Stimulated activated CD4-positive, alpha-beta T cell treated with anti-CD3 and anti-CD28 coated beads, Interleukin-1b, Interleukin-23, amount 100 ng/mL, for 24 hours (primary cell): ENCODE measurements at places on chromosomes 11 and 22.

- no peak for DNase-seq
These were observed 1.9 kb upstream of the RDX start for GRCh38 chr11:110298301-110298765.

DNA sequence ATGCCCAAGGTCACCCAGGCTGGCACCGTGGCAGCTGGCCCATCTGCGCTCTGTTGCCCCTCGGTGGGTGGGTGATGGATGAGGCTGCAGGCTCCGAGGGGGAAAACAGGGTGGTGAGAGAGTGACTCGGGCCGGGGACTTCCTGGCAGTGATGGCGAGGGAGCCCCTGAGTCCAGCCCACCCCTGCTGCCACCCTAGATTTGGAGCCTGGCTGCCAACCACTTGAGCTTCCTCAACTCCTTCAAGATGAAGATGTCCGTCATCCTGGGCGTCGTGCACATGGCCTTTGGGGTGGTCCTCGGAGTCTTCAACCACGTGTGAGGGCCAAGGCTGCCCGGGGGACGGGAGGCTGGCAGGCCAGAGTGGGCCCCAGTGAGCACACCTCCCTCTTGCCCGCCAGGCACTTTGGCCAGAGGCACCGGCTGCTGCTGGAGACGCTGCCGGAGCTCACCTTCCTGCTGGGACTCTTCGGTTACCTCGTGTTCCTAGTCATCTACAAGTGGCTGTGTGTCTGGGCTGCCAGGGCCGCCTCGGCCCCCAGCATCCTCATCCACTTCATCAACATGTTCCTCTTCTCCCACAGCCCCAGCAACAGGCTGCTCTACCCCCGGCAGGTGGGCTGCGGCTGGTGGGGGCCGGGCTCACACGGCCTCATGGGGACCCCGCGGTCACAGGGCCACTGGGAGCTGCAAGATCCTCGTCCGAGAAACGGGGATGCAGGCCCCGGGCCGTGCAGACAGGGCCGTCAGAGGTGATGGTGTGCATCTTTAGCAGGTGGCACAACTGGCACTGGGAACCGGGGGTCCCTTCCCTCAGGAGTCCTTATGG, 10.1 kb downstream of the TCIRG1 start:
- DNase-seq: no peak

DNA sequence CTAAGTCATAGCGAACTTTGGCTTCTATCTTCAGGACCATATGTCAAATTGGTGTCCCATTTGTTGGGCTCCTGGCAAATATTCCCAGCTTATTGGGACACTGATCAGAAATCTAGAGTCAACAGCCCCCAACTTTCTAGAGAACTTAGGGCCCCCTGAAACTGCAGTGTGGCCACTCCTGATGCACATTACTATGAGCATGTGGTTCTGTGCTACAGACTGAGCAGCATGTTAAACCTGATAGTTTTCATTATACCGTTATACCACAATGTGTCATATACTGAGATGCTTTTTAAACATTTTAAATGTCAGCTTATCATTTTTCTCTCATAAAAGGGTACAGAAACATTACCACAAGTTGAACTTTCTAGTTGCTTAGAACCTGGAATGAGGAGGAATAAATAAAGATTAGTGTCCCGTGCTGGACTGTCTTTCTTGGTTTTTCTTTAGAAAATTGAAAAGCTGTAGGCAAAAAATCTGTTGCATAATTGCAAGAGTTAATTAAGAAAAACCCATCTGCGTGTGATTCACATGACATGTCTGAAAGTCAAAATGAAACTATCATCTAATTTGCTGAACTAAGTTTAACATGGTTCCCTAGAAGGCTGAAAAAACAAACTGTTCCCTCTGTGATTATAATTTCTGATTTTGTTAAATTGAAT, 16.4 kb upstream of the CTSC start:
- no peak for DNase-seq

GRCh38 chr22:27534720-27535125, 266.8 kb downstream of the MN1 start:
- DNase-seq: no peak

DNA sequence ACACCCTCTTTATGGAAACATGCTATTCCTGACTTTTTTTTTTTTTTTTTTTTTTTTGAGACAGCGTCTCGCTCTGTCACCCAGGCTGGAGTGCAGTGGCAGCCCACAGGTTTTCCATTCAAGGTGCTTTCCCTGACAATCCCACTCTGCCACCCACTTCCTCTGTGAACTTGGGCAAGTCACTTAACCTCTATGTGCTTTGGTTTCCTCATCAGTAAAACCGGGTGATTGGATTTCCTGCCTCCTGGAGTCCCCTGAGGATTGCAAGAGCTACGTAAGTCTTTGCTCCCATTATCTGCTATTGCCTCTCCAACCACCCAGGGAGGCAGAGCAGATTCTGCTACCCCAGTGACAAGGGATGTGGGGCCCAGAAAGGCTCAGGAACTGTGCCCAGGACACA, 54.1 kb downstream of the CELSR1 start:
- DNase-seq: no peak

DNA sequence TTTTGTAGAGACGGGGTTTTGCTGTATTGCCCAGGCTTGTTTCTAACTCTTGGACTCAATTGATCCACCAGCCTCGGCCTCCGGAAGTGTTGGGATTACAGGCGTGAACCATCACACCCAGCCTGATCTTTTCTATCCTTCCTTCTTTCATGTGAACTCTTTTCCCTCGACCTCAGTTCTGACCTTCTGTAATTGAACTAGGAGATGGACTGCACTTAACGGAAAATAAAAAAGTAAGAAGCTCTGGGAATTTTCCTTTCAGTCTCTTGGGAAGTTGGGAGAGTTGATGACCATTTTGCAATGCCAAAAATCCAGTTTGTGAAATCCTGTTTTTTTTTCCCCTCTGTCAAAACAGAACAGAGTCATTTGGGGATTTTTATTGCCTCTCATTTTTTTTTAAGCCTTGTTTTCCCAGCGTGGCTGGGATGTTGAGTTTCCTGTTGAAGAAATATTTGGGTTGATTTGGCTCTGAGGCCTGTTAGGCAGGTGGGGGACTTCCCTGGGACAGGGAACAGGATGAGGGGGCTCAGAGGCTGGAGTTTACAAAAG, 26.9 kb upstream of the CYB5R3 start:
- DNase-seq: no peak

- DNase-seq: no peak
These were observed 24.4 kb downstream of the METTL15 start for GRCh38 chr11:28132548-28132947.

DNA sequence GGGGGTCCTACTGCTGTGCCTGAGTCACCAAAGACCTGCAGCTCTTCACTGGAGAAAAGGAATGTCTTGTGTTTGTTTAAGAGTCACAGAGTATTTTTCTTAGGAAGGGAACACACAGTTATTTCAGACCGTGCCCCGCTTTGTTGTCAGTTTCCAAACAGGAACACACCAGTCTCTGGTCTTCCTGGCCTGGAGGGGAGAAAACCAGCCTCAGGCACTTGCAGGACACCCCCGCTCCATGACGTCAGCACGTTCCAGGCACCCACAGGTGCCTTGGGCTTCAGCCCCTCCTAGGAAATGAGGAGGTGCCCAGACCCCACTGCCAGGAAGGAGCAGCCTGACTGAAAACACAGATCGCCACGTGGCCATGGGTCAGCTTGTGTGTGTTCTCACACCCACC, 5.4 kb downstream of the DEAF1 start:
- no peak for DNase-seq

DNA sequence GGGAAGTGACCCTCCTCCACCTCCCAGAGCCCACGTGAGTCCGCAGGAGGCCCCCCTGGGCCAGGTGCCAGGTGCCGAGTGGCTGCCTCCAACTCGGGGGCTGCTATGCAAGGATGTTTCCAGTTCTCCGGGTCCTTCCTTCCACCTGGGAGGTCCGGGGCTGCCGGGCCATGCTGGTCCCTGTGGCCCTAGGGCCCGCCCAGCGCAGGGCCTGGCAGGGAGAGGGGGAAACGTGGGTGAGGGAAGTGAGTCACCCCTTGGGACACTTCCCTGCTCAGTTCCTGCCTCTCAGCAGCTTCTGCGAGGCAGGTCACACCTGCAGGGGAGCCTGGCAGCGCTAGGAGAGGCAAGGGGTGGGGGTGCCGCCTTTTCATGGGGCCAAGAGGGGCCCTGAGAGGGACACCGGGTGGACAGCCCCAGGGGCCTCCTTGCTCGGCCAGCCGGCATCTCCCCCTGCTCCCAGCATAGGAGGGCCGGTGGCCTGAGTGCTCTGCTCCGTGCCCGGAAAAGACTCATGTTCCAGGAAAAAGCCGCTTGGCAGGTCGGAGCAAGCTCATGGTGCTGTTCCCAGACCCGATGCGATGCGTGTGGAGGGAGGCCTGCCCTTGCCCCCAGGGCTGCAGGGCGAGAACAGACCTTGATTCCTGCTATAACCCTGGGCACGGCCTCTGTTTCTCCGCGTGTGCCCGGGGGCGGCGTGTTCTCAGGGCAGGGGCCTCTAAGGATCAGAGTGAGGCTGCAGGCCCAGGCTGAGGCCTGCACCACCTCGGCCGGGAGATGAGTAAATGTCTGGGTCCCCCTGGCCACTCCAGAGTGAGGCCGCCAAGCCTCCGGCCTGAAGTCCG, 30.3 kb upstream of the WNT7B start:
- DNase-seq: no peak

GRCh38 chr11:75986966-75987365, 172.0 kb downstream of the UVRAG start:
- no peak for DNase-seq

DNA sequence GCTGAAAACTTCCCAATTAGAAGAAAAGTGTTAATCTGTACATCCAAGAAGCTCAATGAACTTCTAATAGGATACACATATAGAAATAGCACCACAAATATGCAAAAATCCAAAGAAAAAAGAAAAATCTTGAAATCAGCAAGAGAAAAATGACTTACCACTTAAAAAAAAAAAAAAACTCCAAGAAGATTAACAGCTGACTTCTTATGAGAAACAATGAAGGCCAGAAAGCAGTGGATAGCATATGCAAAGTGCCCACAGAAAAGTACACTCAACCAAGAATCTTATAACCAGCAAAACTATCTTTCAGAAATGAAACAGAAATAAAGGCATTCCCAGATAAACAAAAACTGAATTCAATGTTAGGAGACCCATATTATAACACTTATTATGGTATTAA, 29.9 kb upstream of the OR5B12 start:
- no peak for DNase-seq

DNA sequence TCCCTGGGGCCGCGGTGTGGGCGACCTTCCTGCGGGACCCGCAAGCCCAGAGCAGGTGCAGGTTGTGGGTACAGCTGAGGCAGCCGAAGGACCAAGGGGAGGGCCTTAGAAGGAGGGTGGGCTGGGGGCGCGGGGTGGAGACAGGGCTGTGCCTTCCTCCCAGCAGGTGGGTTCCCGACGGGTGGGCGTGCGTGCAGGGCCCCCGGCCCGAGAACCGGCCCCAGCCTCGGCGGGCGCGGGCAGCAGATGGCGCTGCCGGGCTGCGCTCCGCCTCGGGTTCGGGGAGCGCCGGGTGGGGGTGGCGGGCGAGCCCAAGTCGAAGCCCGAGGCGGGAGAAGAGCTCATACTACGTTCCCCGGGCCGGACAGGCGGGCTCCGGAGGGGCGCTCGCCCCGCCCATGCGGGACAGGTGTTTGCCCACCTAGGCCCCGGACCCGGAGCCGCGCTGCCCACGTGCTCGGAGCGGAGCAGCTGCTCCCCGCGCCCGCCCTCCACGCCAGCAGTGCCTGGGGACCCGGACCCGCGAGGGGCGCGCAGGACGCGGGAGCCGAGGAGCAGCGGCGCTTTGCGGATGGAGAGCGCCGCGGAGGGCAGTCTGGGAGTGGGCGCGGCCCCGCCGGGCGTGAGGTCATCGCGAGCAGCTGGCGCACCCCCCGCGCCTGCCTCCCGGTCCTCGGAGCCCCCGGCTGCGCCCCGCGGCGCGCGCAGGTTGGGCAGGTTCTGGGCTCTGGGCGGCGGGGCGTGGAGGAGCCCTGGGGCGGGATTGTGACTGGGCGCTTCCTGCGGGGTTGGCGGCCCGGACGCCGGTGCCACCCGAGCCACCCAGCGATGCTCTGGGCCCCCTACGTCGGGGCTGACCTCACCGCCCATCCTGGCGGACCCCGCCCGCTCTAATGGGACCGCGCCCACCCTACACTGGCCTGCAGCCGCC, 25.3 kb downstream of the DUSP8 start:
- DNase-seq: no peak

DNA sequence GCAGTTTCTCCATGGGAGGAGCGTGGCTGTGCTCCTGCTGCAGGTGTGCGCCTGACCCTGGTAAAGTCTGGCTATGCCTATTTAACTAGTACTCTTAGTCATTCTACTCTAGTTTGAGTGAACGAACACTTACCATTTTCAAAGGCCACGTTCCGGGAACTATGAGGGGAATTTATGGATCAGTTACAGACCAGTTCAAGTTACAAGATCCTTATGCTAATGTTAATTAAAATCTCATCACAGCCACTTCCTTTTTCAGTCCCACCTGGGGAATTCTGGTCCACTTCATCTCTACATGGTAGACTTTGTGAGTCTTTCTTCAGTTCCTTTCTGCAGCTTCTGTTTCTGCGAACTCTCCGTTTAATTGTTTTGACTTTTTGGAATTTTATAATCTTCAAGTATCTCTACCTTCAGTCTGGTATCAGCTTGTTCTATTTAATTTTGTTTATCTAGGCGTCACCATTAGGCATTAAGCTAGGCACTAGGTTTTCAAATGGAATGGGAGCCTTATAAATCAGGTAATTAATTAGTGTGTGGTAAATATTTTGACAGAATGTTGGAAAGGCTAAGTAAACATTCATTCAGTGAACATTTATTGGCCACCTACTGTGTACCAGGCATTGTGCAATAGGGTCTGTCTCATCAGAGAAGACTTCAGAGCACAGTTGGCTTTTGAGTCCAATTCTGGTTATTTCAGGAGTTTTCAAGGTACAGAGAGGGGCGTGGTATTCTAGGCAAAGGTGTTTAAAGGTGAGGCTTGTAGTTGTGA, 78.9 kb downstream of the GRK3 start:
- no peak for DNase-seq

GRCh38 chr11:100866453-100866852, 179.4 kb downstream of the ARHGAP42 start:
- DNase-seq: no peak

DNA sequence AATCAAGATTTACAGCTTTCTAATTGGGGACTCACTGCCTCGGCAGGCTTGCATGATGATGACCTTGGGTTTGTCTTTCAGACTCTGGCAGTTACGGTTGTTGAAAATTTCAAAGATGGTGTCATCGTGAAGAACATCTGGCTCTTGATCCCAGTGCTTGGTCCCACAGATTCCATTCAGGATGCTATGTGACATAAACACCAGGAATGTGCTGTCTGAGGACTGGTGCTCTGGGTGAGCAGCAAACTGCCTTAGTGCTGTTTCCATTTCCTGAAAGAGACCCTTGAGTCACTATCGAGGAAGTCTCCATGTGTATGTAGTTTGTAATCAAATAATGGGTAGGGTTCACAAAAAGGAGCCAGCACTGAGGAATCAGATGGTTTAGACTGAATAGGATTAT, 7.1 kb downstream of the CASP12 start:
- no peak for DNase-seq

GRCh38 chr11:119778391-119779194, 49.6 kb upstream of the NECTIN1 start:
- DNase-seq: no peak

- no peak for DNase-seq
These were observed 1.1 kb upstream of the VSIG2 start for GRCh38 chr11:124753205-124753604.

GRCh38 chr22:46250783-46251125, 661 bp upstream of the CDPF1 start:
- DNase-seq: no peak

GRCh38 chr11:95434489-95435057, 203.6 kb upstream of the SESN3 start:
- no peak for DNase-seq
